ENCODE measurements at places on chromosomes 7 and 10.
A peak's percentile ranks its signal among the peaks of the same experiment; 100 is the strongest.

DNA sequence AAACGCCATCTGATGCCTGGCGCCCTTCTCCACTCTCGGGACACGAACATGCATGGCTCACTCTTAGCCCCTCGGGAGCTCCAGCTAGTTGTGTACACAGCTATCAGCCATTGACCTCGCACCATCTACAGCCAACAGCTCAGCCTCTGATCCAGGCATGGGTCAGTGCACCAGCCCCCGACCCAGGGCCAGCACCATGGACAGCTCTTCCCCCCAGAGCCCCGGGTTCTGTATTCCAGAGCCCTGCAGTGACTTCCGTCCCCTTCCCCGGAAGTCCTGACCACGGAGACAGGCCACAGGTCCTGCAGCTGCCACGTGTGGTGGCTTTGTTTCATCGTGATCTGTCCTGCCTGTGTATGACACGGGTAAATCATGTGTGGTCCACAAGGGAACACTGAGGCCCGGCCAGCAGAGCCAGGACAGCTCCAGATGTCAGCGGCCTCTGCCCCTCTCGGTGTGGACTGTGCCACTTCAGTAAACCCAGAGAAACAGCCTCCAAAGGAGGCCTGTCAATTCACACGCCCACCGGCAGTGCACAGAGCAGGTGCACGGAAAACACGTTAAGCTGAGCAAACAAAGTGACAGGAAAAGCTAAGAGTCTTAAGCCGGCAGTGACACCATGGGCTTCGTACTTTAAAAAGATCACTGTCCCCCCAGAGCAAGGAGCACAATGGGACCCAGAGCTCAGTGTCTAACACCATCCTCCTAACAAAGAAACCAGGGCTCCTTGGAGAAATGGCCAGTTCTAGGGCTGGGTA lies 13.0 kb downstream of the STK32C start:
- peak; percentile 55 for DNase-seq

GRCh38 chr10:72291019-72291532 lies 17.4 kb downstream of the DDIT4 start:
- DNase-seq: no peak

DNA sequence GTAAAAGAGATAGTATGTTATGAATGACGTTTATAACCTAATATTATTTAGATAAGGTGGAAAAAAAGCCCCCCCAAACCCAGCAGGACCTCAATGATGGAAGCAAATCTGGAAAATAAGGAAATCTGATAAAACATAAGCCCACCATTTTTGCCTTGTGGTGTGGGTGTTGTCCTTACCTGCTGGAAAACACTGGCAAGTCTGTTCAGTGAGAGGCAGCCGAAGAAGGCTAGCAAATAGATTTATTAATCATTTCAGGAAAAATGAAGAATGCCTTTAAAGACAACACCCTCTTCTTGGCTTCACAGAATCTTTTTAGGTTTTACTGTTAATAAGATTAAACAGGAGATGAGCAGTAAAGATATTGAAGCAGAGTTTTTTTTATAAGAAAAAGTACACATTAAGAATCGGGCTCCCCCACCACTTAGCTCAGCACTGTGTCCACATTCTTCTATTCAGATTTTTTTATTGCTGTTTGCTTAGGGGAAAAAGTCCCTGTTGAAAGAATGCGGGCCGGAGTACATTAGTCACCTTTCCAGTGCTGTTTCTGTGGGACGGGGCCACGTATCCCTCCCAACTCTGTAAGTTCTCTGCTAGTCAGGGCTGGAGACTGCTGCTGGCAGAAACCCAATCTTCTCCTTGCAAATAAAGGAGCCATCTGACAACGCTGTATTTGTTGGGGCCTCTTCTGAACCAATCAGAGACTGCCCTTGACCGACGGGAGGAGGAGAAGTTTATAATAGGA lies 104.1 kb downstream of the EVX1 start:
- no peak for DNase-seq

GRCh38 chr10:69634759-69635425 lies 4.8 kb downstream of the FAM241B start:
- DNase-seq: peak; percentile 55

DNA sequence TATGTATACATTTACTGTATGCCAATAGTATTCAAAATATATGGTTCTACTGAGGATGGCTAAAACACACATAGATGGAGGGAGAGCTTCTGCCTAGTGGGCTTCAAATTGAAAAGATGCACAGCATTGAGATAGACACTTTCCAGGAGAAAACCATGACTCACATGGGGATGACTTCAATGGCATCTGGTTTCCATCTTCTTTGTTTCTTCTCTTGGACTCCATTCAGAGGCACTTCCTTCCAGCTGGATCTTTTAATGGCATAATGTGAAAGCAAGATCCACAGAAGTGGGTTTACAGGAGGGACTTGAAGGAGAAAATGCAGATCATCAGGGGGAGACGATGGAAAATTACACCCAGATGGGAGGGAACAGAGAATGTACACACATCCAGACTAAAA lies 84.9 kb downstream of the ZNF365 start:
- no peak for DNase-seq
